Progenitor cell of endocrine pancreas (in vitro differentiated cells): ENCODE measurements at places on chromosomes 3 and 15.

GRCh38 chr3:147807776-147808175, 398.6 kb downstream of the ZIC1 start:
- DNase-seq, result no peak

- no peak for DNase-seq
Measured at GRCh38 chr3:99859825-99860224, 42.2 kb downstream of the CMSS1 start.

GRCh38 chr3:81152156-81152555, 609.3 kb downstream of the GBE1 start:
- DNase-seq, result no peak

GRCh38 chr3:25027650-25028049, 400.4 kb upstream of the RARB start:
- no peak for DNase-seq

GRCh38 chr15:92663250-92663951, 7.8 kb upstream of the FAM174B start:
- no peak for DNase-seq
